ENCODE measurements at places on chromosomes 2 and 18.

- no peak for DNase-seq
These were observed 163.9 kb upstream of the ID2 start for GRCh38 chr2:8517850-8518498.

DNA sequence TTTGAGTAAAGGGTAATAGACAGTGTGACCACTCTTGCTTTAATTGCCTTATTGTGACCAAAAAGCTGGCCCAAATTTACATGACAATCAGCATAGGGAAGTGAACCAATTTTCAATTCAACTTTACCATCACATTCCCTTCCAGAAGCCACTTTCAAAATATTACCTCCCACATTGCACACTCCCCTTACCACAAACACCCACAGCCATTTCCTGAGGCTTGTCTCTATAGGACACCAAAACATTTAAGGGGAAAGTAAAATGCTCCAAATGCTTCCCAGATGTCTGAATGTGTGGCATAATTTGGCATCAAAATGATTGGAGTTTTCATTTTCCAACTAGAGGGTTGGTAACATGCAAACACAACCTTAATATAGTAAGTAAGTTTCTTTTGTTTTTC is 616.1 kb downstream of the SLC4A3 start:
- DNase-seq = no peak

DNA sequence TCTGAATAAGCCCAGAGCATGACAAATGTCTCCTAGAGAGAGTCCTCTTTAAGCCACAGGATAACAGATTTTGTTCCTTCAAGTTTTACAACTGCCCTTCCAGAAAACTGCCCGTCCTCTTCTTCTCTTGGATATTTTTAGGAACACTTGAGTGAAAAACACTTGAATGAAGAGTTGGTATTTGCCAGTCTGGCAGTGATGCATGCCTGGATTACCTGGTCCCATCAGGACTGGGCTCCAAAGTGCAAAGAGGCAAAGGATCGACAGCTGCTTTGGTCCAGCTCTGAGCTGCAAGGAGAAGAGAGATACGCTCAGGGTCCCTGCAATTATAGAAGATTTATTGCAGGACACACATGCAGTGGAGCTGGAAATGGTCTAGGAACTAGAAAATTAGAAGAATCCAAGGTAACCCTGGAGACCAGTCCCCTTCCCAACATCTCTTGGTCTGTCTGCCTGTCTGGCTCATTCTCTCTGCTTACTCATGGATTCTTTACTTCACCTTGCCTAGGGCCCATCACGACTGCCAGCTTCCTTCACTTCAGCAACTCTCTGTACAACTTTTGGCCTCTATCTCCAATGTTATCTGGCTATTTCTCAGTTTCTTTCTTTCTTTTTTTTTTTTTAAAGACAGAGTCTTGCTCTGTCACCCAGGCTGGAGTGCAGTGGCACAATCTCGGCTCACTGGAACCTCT is 112.1 kb upstream of the SIX2 start:
- DNase-seq = no peak

- no peak for DNase-seq
These were observed 148.0 kb downstream of the LDLRAD4 start for GRCh38 chr18:13366541-13366940.

- DNase-seq = no peak
These were observed 907.7 kb downstream of the TMEM182 start for GRCh38 chr2:103669531-103669930.

DNA sequence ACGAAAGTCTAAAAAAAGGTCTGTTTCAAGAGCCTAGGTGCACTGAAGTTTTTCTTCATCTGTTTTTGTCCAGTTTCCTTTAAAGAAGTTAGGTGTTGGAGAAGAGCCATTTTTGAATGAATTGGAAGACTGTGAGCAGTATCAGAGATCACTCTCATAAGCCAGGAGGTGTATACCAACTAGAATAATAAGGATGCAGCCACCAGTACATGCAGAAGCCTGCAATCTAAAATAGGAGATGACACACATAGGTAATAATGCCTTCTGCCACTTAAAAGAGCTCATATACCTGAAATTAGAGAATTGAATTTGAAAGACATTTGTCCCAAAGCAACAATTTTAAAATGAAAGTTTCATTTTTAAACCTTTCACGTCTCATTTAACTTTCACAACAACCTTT is 81.7 kb downstream of the RBMS1 start:
- no peak for DNase-seq

DNA sequence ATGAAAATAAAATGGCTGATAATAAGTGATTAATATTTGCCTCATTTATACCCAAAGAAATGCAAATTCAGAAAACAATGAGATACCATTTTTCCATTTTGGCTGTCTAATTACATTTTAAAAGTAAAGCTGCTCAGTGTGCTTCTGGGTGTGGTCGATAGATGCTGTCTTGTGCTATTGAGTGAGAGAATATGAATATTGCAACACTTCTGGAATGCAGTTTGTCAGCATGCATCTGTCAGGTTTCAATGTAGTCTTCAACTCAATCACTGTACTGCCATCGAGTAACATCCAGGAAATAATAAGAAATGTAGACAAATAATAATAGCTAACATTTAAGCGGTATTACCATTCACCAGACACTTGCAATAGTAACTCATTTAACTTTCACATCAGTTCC is 3.9 kb downstream of the IL18R1 start:
- DNase-seq = no peak

GRCh38 chr2:28390746-28391563 is 1.7 kb upstream of the FOSL2 start:
- DNase-seq = no peak

DNA sequence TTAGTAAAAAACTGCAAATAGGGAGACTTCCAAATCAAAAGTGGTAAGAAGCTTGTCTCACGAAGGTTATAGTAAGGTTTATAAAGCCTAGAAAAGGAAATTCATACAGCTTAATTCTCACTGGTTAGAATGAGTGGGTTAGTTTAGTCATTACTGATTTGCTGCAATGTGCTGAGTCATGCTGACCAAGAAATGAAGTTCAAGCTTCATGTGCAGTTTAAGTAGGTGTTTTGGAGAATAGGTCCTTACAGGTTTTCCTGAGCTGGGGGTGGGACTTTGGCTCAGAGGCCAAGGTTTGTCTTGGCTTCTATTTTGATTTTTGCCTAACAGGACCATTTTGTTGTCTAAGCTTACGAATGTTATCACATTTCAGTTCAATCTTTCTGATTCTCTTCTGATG is 15.1 kb downstream of the CLIP4 start:
- DNase-seq = no peak

GRCh38 chr18:48193521-48194492 is 215.4 kb downstream of the ZBTB7C start:
- DNase-seq = no peak

DNA sequence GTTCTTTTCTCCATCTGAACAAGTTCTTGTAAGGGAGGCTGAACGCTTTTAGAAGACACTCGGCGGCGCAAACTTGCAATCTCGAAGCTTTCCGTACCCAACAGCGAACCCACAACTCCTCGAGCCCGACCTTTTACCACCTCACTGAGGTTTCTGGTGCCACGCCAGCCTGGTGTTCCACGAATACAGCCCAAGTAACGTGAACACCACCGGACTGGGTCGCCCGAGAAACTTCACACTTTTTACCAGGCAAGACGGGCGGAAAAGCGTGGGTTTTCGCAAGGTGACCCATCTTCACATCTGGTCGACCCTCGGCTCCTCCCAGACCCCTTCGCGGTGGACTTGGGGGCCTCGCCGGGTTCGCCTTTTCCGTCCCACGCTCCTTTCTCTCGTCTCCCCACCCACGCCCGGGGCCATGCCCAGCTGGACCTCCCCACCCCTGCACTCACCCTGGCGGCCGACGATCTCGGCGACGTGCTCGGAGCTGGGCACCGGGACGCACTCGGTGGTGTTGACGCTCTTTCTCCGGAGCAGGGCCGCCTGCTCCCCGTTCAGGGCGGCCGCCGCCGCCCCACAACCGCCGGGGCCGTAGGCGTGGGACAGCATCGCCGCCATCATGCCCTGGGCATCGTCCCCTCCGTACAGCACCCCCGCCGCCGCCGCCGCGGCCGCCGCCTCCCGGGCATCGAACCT is 1.2 kb downstream of the MEX3C start:
- peak; percentile 51 for DNase-seq

- no peak for DNase-seq
These were observed 131.0 kb upstream of the TRIB2 start for GRCh38 chr2:12585784-12586183.

DNA sequence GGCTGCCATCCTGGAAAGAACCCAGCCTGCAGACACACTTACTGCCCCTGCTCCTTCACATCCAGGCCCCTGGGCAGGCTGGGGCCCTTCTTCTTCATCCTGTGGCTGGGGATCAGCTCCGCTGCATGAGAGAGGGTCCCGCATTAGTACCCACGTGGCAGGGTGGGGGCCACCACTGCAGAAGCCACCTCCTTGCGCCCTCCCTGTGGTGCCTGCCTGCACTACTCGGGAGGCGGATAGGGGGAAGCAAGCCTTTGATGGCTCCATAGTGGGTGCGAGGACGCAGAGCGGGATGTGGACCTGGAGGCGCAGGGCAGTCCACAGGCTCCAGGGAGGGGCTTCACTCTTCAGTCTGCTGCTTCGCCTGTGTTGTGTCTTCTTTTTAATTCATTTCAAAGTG is 46.7 kb downstream of the GPC1 start:
- no peak for DNase-seq

DNA sequence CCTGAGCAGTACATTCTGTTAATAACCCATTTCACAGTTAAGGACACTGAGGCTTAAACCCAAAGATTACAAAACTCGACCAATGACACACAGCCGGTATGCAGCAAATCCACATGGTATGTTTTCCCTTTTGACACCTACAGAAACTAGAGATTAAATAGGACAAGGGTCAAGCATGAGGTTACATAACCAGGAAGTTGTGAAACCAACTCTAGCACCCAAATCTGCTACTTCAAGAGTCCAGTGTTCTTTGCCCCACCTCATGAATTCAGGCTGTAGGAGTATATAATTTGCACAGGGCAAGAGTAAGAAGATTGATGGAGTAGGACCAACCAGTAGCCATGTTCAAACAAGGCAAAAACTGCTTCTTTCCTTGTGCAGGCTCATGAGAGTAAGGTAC is 249.8 kb downstream of the BCL11A start:
- no peak for DNase-seq

GRCh38 chr2:222479859-222480258 is 55.5 kb downstream of the SGPP2 start:
- no peak for DNase-seq

- peak; percentile 7 for DNase-seq
These were observed 61.3 kb downstream of the CUL3 start for GRCh38 chr2:224523626-224524577.

- DNase-seq = no peak
These were observed 15.2 kb downstream of the R3HDM1 start for GRCh38 chr2:135546436-135546835.

DNA sequence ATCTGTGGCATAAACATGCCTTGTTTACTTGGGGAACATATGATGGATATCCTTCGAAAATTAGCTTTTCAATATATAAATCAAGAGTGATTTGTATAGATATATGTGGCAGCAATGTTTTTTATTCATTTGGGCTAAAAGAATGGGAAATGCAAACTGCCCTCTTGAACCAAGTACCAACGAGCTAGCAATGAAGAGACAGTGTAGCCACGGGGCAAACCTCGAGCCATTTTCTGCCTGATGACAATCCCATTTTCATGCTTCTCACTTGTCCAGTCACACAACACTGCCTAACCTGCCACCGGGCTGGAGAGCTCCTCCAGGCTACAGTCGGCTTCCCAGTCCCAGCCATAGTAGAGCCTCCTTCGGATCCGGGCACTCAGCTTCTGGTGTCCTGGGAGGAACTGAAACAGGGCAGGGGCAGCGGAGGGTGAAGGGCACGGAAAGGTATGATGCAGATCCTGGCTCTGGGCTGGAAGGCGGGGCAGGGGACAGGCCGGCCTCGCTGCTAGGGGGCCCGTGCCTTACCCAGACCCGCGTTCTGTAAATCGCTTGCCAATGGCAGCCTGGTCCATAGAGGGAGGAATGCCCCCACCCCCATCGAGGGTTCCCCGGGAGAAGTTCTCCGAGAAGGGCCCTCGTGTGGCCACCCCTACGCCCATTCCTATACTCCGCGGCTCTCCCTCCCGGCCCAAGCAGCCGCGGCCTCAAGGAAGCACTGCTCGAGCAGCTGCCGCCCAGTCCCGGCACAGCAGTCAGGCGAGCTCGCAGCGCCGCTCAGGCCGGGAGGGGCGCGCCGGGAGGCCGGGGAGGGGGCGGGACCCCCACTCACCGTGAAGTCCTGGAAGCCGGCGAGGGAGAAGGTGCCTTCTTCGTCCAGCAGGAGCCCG is 552 bp downstream of the CNPPD1 start:
- no peak for DNase-seq

DNA sequence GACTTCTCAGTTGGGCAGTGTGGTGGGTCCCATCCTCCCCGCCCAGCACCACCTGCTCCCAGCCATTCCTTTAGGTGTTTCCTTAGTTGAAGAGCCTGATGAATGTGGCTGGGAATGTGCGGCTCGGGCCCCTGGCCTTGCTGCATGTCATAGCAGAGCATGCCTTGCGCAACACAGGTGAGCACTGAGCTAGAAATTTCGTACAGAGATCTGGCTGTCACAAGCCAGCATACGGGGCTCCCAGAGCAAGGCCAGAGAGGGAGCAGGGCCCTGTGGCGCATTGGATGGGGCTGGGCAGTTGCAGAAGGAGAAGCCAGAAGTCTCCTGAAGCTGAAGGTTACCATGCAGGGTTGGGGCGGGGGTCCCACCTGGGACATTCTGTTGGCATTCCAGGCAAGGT is 129.7 kb downstream of the WDSUB1 start:
- no peak for DNase-seq

- no peak for DNase-seq
These were observed 12.7 kb upstream of the CDH19 start for GRCh38 chr18:66616523-66616983.

DNA sequence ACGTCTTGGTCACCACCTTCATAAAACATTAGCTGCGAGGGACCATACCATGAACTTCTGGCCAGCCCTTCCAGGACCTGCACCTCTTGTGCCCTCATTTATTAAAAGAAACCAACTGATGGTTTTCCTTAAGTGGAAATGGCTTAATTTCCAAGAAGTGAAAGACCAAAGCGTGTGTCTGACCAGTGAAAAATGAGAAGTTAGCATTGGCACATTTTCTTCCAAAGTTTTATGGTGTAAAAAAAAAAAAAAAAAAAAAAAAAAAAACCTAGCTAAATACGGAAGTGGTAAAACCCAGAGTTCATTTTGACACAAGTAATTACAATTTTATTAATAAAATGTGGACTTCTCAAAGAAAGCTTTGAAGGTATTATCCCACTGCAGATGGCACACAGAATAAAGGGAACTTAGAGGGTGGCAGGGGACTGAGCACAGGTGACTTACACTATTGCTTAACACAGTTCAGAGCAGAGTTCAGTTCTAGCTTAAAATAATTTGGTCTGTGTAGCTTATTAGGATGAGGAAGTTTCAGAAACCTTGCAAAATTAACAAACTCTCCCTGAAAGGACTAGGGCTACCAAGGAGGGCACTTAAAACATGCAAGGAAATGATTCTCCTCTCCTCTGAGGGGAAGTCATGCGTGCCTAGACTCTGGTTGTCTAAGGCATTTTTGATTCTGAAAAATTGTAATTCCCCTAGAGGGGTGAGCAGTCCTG is 42.2 kb upstream of the EPG5 start:
- no peak for DNase-seq
